ENCODE measurements at places on chromosomes 11 and 22. TPM values are rescaled to one million over a fixed set of nuclear protein-coding genes. Genes with fewer than 3 reads are reported as not detected.

DNA sequence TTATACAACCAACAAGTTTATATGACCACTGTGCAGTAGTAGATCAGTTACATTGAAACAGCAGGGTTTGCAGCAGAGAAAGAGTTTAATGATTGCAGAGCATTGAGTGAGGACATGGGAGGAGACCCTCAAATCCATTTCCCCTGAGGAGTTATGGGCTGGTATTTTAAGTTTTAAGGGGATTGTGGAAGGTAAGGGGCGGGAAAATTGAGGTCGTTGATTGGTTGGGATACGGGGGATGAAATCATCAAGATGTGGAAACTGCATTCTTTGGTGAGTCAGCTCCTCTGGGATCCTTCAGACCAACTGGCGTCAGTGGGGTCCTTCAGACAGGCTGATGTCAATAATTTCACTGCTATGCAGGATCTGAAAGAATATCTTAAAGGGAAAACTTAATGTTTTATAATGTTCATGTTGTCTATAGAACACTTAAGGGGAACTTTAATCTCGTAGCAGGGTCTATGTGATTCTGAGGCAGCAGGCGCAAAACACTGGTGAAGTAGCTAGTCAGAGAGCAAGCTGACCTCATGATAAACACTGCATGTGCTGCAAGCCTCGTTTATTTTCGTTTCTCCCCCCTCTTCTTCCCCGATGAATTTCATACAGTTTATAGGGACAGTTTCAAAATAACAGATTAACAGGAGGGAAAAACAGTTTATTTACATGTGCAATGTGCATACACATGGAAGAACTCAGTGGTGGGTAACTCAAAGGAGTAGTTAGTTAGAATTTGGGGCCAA lies 17.4 kb upstream of the BACE1-AS start:
- DNase-seq, result peak; percentile 57

- no peak for DNase-seq
Measured at GRCh38 chr22:45321827-45322226, 12.1 kb downstream of the FAM118A start.

DNA sequence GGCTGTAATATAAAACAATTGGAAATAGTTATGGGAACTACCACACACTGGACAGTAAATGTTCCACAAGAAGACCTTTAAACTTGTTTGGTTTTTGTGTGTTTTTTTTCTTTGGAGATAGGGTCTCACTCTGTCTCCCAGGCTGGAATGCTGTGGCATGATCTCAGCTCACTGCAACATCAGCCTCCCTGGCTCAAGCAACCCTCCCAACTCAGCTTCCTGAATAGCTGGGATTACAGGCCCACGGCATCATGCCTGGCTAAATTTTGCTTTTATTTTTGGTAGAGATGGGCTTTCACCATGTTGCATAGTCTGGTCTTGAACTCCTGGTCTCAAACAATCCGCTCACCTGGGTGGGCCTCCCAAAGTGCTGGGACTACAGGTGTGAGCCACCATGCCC lies 121.0 kb downstream of the MPPED2 start:
- no peak for DNase-seq

GRCh38 chr11:7964261-7964660 lies 986 bp downstream of the NLRP10 start:
- DNase-seq, result no peak

GRCh38 chr22:42901790-42902508 lies 44.9 kb upstream of the ARFGAP3 start:
- peak; percentile 68 for DNase-seq

- peak; percentile 71 for DNase-seq
Measured at GRCh38 chr11:57473285-57473841, 13.0 kb downstream of the RTN4RL2 start.

- no peak for DNase-seq
Measured at GRCh38 chr11:102559839-102560238, 29.3 kb upstream of the MMP7 start.

DNA sequence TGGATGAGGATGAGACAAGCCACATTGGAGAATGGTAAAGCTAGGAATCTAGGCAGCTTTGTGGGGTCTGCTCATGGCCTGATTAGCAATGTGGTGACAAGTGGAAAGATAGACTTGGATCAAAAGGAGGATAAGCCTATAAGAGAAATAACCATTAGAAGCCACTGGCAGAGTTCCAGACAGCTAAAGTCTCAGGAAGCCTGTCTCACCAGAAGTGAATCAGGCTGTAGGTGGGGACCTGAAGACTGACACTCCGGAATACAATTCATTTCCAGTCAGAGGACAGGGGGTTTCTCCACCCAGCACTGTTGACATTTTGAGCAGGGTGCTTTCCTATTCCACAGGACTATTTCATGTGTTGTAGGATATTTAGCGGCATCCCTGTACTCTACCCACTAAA lies 129.7 kb downstream of the ARHGAP42 start:
- DNase-seq, result no peak

Gene POU2AF2
- total RNA-seq, result not detected

Gene MS4A4E
- total RNA-seq, result not detected

Gene OR52L1
- not detected for total RNA-seq

Gene SLC22A8
- total RNA-seq, result not detected

Measured in H7 (cell line).